ENCODE measurements at places on chromosomes 5 and 9.

DNA sequence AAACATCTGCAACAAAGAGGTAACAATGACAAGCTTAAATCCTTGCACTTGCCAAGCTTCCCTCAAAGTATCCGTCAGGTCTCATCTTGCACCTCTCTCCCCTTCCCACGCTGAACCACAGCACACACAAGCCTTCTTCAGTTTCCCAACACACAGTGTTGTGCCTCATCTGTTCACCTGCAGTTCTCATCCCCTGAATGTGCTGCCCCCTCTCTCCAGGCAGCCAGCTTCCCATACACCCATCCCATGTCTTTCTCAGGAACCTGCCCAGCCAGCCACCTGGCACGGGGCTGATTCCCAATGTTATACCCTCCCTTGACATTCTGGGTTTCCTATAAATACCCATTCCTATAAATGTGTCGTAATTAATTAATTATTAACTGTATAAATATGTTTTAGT is 314.8 kb downstream of the PRELID2 start:
- H3K4me3 ChIP-seq: no peak overlapping the region
- no peak overlapping the region for H3K27ac ChIP-seq
- H3K4me1 ChIP-seq: no peaks in the 10 kb centered on the region
- H3K27me3 ChIP-seq: no peaks in the 10 kb centered on the region

- no peaks in the 10 kb centered on the region for H3K36me3 ChIP-seq
- peaks cover 12% of the 10 kb centered on the region for H3K27me3 ChIP-seq
- DNase-seq: no peak
- H3K4me1 ChIP-seq: no peaks in the 10 kb centered on the region
- no peak overlapping the region for H3K4me3 ChIP-seq
Observed at GRCh38 chr5:54492178-54492577, 25.4 kb upstream of the SNX18 start.

DNA sequence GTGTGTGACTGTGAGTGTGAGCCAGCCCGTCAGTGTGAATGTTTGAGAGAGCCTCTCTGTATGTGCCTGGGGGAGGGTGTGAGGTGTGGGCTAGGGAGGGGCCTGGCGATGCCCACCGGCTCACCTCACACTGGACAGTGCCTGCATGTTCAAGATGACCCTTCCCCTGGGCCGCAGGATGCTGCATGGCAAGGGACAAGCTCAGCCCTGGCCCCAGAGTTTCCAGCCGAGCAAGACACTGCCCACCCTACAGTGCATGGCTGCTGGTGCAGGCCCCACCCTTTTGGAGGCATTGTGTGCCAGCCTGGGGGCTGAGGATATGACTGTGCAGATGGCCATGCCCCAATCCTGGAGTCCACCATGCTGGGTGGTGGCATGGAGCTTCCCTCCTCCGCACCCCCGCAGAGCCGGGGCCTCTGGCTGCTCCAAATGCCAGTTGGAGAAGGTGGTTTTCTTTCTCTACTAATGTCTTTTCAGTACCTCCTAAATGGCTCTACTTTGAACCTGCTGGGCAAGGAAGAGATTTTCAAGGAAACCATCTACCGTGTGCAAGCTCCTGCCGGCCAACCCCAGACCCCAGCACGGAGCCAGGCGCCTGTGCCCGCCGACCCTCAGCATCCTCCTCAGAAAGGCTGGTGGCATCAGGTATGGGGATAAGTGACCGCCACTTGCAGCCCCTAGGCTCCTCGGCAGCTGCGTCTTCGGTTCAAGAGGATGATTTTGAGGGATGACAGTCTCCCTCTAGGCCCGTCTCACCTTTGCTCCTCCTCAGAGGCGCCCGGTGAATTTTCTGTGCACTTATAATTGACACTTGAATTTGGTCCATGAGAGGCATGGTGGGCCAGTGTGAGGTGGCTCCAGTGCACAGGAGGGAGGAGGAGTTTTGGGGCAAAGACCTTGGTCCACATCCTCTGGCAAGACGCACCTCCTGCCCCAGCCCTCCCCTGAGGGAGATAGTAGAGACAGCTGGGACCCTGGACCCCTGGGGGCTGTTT is 27.7 kb downstream of the FGD3 start:
- H3K4me3 ChIP-seq: no peak overlapping the region
- DNase-seq: no peak
- peaks cover 67% of the 10 kb centered on the region for H3K36me3 ChIP-seq
- no peak overlapping the region for H3K27ac ChIP-seq

DNA sequence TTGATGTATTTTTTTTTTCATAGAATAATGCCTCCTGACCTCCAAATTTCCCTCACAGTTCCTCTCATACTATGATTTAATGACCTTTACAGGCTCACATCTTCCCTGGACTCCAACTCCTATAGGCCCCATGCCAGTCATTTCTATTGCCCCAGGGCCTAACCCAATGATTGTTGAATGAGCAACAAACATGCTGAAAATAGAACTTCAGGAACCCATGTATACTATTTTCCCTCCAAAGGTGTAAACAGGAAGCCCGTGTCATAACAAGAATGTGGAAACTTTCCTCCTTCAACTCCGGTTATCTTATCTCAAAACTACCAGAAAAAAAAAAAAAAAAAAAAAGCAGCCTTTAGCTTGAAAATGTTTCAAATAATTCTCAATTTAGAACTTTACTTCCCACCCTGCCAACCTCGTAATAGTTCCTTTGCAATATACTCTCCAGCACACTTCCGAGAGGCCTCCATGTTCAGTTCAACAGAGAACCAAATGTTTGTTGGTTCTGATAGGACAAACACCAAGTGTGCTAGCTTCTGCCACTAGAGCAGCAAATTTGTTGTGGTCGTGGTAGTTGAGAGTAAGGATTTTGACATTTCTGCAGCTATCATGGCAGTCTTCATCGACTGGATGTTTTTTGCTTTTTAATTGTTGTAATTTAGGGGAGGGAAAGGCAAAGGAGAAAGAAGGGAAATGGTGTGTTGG is 25.8 kb downstream of the TRPM6 start:
- H3K27me3 ChIP-seq: peaks cover 3% of the 10 kb centered on the region
- peaks cover 12% of the 10 kb centered on the region for H3K4me1 ChIP-seq
- H3K27ac ChIP-seq: no peak overlapping the region

DNA sequence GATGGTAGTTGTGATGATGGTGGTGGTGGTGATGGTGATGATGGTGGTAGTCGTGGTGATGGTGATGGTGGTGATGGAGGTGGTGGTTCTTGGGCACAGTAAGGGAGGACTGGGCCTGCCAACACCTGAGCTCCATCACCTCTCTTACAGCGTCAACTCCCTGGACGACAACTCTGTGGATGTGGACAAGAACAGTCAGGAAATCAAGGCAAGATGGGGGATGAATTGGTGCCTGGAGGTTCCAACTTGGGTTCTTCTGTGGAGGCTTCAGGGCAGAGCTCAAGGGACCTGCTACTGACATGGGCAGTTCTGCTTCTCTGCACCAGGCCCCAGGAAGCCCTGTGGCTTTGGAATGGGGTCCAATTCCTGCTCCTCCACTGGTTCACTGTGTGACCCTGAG is 17.4 kb downstream of the GPRIN1 start:
- H3K36me3 ChIP-seq: no peaks in the 10 kb centered on the region
- no peaks in the 10 kb centered on the region for H3K4me1 ChIP-seq
- H3K27ac ChIP-seq: no peak overlapping the region
- no peak overlapping the region for H3K4me3 ChIP-seq
- DNase-seq: no peak

DNA sequence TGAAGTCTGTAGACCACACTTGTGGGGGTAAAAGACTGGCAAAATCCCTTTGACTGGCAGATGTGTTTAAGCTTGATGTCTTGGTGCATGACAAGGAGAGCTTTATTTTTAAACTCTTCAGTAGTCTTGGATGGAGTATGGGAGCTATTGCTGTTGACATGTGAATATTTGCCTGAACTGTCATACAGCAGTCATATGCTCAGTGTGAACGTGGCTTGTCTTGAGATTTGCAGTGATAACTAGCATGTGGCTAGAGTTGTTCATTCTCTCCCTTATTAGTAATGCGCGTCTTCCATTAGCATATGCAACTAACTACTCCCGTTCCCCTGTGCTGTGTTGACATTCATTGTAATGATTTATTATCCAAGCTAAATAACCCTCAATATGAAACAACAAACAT is 523.6 kb upstream of the WWC1 start:
- H3K36me3 ChIP-seq: no peaks in the 10 kb centered on the region
- H3K27ac ChIP-seq: no peak overlapping the region

DNA sequence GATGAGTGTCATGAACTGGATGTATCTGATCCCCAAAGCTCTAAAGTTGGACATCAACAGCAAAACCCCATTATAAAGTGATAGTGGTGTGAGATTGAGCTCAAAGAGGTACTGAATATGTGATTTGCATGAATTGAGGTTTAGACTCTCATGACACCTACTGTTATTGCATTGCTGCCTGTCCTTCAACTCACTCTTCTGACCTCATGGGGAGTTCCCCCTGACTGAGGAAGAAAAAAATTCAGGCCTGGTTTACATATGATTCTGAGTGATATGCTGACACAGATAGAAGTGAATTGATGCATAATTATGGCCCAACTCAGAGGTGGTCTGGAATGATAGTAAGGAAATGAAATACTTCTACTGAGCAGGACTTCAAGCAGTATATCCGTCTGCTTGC is 76.2 kb upstream of the CHD1 start:
- H3K4me3 ChIP-seq: no peak overlapping the region
- peaks cover 6% of the 10 kb centered on the region for H3K4me1 ChIP-seq

GRCh38 chr5:7364226-7364875 is 31.6 kb upstream of the ADCY2 start:
- no peak overlapping the region for H3K27ac ChIP-seq
- H3K36me3 ChIP-seq: no peaks in the 10 kb centered on the region
- H3K27me3 ChIP-seq: no peaks in the 10 kb centered on the region
- no peak overlapping the region for H3K4me3 ChIP-seq
